ENCODE measurements at places on chromosomes 5 and 9. TPM values are rescaled to one million over a fixed set of nuclear protein-coding genes. Genes with fewer than 3 reads are reported as not detected.
A peak's percentile ranks its signal among the peaks of the same experiment; 100 is the strongest.

DNA sequence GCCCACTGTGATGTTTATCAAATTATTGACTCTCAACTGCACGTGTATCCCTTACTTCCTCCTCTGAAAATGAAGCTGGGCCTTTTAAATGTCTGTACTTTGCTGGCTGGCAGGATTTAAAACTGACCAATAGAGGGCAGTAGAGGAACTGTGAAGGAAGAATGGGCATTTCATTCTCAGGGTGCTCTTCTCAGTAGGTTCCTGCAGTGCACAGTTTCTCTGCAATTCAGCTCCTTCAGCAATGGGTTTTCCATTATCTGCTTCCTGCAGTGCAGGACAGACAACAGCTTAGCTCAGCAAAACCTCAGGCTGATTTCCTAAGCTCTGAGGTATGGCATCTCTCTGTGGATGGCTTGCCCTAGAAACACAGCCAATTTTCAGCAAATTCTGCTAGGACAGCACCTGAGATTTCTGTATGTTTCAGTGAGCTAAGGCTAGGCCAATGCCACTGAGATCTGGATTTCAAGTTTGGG, 298.4 kb upstream of the PRDM9 start:
- no peaks in the 10 kb centered on the region for H3K27me3 ChIP-seq
- no peaks in the 10 kb centered on the region for H3K36me3 ChIP-seq
- DNase-seq, result peak; percentile 28
- no peak overlapping the region for H3K4me3 ChIP-seq
- H3K27ac ChIP-seq, result no peak overlapping the region

DNA sequence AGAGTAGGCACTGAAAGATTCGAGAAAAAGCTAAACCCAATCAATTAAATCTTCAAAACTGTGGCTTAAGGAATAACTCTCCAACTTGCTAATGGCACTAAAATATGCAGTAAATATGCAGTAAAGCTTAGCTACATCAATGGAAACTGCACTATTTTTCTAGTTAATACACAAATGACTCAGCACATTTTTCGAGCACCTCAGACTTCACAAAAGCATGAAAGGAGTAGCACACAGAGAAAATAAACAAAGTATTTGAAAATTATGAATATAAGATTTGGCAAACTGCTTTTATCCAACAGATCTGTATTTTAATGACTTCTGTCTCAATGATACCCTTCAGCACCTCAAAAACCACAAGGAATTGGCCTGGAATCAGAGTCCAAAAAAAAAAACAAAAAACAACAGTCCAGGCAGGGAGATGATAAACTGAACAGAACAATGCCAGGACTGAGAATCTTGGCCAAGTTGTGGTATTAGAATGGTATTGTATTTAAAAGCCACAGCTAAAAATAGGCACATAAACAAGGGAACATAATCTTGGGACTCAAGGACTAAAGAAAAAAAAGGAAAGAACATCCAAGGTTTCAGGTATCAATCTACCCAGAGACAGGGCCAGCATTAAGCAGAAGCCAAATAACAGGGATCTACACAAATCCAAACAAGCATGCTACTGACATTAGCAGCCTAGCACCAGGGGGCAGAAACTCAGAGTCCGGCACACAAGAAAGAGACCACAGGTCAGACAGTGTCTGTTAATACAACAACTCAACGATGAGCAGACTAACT, 21.4 kb downstream of the TMEM245 start:
- DNase-seq, result no peak
- H3K27me3 ChIP-seq, result no peaks in the 10 kb centered on the region
- H3K36me3 ChIP-seq, result peaks cover 16% of the 10 kb centered on the region
- peaks cover 21% of the 10 kb centered on the region for H3K4me1 ChIP-seq
- H3K27ac ChIP-seq, result peak overlapping the region; percentile 70
- H3K4me3 ChIP-seq, result no peak overlapping the region

Gene PCDHGB5
- total RNA-seq, result 1.5 TPM

- H3K36me3 ChIP-seq, result no peaks in the 10 kb centered on the region
- H3K27me3 ChIP-seq, result peaks cover 6% of the 10 kb centered on the region
- H3K4me3 ChIP-seq, result peak overlapping the region; percentile 15
- H3K4me1 ChIP-seq, result peaks cover 65% of the 10 kb centered on the region
- no peak overlapping the region for H3K27ac ChIP-seq
These were observed 5.3 kb upstream of the DAB2IP start for GRCh38 chr9:121645853-121646807.

Gene MLANA
- total RNA-seq, result not detected

DNA sequence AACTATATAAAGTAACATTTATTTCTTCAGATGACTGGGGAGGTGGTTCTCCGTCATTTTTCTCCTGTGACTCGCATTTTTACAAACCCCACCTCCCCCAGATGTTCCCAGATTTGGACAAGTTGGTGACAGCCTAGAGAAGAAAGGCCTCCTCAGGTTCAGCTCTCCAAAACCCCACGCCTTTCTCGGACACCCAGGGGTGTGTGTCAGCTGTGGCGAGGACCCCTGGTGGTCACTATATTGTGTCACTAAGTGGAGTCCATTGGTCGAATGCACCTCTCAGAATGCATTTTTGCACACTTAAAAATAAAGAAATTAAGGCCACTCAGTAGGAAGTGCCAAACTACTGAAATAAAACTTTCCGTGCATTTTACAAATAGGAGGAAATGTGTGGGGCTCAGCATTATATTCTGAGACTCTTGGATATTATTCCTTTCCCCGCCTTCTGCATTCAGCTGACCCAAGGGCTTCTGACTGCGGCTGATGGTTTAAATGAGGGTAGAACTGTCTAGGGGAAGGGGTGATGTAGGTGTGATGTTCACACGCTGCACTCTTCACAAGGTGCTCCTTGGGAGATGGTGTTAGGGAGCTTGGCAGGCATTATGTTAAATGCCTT, 47.6 kb downstream of the ACO1 start:
- no peaks in the 10 kb centered on the region for H3K27me3 ChIP-seq
- peaks cover 9% of the 10 kb centered on the region for H3K36me3 ChIP-seq
- H3K4me3 ChIP-seq, result no peak overlapping the region
- no peak overlapping the region for H3K27ac ChIP-seq
- peak; percentile 36 for DNase-seq
- no peaks in the 10 kb centered on the region for H3K4me1 ChIP-seq

DNA sequence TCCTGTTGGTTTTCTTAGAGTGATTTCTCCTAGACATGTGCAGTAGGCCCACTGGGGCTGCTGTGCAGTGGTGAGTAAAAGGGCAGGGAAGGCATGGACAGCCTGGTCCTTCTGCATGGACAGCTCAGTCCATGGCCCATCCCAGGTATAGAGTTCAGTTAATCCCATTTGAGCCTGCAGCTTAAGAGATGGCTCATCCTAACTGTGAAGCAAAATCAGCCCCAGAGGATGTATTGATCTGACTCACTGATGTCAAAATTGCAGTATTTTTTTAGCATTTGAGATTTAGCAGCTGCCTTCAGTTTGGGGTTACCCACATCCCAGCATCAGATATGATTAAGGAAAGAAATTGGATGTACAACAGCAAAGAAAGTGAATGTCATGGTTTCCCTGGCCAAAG, 93.4 kb downstream of the PDE6A start:
- H3K4me1 ChIP-seq, result peaks cover 28% of the 10 kb centered on the region
- no peak for DNase-seq
- H3K27me3 ChIP-seq, result no peaks in the 10 kb centered on the region
- H3K36me3 ChIP-seq, result no peaks in the 10 kb centered on the region
- no peak overlapping the region for H3K4me3 ChIP-seq
- no peak overlapping the region for H3K27ac ChIP-seq

- no peaks in the 10 kb centered on the region for H3K36me3 ChIP-seq
- H3K27ac ChIP-seq, result peak overlapping the region; percentile 87
- peak overlapping the region; percentile 86 for H3K4me3 ChIP-seq
- peaks cover 23% of the 10 kb centered on the region for H3K4me1 ChIP-seq
- DNase-seq, result no peak
- H3K27me3 ChIP-seq, result no peaks in the 10 kb centered on the region
These were observed 376 bp downstream of the GOLGA1 start for GRCh38 chr9:124940521-124940893.

DNA sequence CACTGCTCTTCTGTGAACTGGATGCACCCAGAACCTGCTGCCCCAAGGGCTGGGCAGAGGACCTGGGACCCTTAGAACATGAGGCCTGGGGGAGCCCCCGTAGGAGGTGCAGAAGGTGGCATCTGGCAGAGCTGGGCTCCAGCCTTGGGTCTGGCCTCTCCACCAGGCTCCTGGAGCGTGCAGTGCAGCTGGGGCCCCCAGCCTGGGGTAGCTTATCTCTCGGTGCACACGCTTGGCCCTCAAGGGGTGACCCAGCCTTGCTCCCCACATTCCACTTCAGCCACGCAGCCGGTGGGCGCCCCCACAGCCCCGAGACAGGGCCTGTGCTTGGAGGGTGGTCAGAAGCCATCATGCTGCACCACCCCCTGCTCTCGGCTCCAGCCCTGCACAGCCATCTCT, 5.6 kb upstream of the NR5A1 start:
- H3K4me3 ChIP-seq, result peak overlapping the region; percentile 18
- H3K36me3 ChIP-seq, result peaks cover 6% of the 10 kb centered on the region
- H3K27me3 ChIP-seq, result peaks cover 13% of the 10 kb centered on the region
- no peak overlapping the region for H3K27ac ChIP-seq
- H3K4me1 ChIP-seq, result peaks cover 16% of the 10 kb centered on the region
- no peak for DNase-seq

DNA sequence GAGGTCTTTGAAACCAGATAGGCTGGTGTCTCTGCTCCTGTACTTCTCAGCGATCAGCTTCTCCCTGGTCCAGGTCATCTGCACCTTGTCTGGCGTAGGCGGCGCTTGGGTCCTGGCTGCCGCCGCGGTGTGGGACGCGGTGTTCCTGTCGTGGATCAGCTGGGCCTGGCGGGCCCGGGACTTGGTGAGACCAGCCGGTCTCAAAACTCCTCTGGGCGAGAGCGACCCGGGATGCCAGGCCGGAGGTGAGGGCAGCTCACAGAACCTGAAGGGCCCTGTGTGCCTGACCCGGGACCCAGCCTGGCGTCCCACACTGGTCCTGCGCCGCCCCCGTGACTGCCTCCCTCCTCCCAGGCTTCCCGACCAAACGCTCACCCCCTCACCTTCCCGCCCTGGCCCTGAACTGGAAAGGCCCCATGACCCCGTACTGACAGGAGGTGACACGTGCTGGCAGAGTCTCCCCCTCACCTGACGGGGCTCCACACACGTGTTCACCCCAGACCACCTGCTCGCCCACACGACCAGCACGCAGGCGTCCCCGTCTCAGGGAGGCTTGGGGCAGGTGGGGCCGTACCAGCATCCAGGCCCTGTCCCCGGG, 49.0 kb downstream of the NKD2 start:
- H3K36me3 ChIP-seq, result peaks cover 2% of the 10 kb centered on the region
- peaks cover 15% of the 10 kb centered on the region for H3K4me1 ChIP-seq
- H3K27ac ChIP-seq, result no peak overlapping the region
- no peak overlapping the region for H3K4me3 ChIP-seq

Gene TMEM215
- total RNA-seq, result 0.57 TPM

DNA sequence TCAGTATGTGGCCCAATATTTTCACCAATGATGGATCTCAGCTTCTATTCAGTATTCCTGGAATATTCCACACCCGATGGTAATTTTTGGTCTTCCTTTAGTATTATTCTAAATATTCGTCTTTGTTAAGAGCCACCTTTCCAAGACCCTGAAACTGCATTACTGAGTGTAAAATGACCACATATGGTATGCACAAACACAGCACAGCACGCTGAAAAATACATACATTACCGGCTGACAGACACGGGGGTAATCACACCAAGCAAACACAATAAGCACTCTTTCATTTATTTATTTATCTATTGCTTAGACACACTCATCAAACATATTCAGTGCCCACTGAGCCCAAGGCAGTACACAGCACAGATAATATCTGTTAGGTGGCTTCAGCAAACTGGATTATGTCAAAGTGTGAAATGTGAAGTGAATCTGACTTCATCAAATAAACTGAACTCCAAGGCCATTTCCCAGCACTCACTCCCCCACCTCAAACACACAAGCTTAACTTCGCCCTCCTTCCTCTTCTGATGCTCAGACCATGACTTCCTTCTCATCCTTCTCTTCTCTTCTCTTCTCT, 1637.8 kb upstream of the C9orf72 start:
- no peak overlapping the region for H3K27ac ChIP-seq
- H3K36me3 ChIP-seq, result no peaks in the 10 kb centered on the region
- peaks cover 37% of the 10 kb centered on the region for H3K4me1 ChIP-seq
- DNase-seq, result no peak

Gene TRIM32
- 21.5 TPM for total RNA-seq

DNA sequence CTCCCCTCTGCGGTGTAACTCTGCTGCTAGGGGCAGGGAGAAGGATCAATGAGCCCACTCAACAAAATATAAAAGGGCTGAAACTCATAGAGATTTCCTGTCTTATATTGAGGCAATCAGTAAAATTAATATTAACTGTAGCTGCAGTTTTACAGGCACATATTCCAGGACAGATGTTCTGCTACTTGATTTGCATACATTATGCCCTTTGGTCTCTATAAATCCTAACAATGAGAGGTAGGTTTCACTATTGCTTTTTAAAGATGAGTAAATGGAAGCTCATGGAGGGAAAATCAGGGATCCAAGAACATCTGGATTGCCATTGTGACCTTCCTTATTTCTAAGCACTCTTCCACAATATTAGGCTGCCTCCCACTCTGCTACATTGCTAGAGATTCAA, 23.5 kb upstream of the TRIM32 start:
- no peaks in the 10 kb centered on the region for H3K4me1 ChIP-seq
- H3K27me3 ChIP-seq, result no peaks in the 10 kb centered on the region
- H3K36me3 ChIP-seq, result no peaks in the 10 kb centered on the region
- DNase-seq, result no peak
- no peak overlapping the region for H3K4me3 ChIP-seq

Gene SLC22A4
- total RNA-seq, result 0.47 TPM

DNA sequence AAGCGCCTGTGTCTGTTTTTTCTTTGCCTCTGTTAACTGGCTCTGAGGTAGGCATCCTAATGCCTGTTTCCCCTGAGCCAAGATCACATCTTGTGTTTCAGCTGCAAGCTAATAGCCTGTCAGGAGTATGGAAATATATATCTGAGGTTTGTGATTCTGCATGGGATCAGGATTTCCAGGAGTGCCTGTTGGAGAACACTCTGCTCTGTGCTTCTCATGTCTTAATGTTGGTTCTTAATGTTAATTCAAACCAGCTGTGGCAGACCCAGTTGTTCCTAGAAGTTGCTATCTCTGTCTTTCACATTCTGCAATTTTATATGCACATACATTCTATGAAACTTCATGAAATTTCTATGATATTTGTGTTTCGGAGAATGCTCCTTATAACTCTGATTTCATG, 72.1 kb downstream of the PGM5 start:
- H3K36me3 ChIP-seq, result no peaks in the 10 kb centered on the region
- no peak overlapping the region for H3K4me3 ChIP-seq
- DNase-seq, result no peak
- H3K27me3 ChIP-seq, result peaks cover 71% of the 10 kb centered on the region

- peaks cover 17% of the 10 kb centered on the region for H3K4me1 ChIP-seq
- H3K27ac ChIP-seq, result no peak overlapping the region
- H3K27me3 ChIP-seq, result no peaks in the 10 kb centered on the region
- no peak overlapping the region for H3K4me3 ChIP-seq
- peaks cover 4% of the 10 kb centered on the region for H3K36me3 ChIP-seq
These were observed 1503.4 kb upstream of the WWC1 start for GRCh38 chr5:166788050-166788449.

Gene MLLT3
- 57.3 TPM for total RNA-seq

GRCh38 chr9:28926306-28926705, 1353.0 kb upstream of the C9orf72 start:
- peaks cover 38% of the 10 kb centered on the region for H3K4me1 ChIP-seq
- DNase-seq, result no peak
- no peak overlapping the region for H3K27ac ChIP-seq
- no peaks in the 10 kb centered on the region for H3K36me3 ChIP-seq
- no peaks in the 10 kb centered on the region for H3K27me3 ChIP-seq

Gene FUT7
- 0.14 TPM for total RNA-seq

- H3K27ac ChIP-seq, result no peak overlapping the region
- no peaks in the 10 kb centered on the region for H3K36me3 ChIP-seq
- no peak overlapping the region for H3K4me3 ChIP-seq
- H3K27me3 ChIP-seq, result peaks cover 32% of the 10 kb centered on the region
- DNase-seq, result peak; percentile 14
These were observed 47.8 kb upstream of the IRX4 start for GRCh38 chr5:1930501-1930879.
